ENCODE measurements at places on chromosomes 11 and 22.

- no peak for DNase-seq
These were observed 5.7 kb downstream of the LTBP3 start for GRCh38 chr11:65552388-65552951.

DNA sequence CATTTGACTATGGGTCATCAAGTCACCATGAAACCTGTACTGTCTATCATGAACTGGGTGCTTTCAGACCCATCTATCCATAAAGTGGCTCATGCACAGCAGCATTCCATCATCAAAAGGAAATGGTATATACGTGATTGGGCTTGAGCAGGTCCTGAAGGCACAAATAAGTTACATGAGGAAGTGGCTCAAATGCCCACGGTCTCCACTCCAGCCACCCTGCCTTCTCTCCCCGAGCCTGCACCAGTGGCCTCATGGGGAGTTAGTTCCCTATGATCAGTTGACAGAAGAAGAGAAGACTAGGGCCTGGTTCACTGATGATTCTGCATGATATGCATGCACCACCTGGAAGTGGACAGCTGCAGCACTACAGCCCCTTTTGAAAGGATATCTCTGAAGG, 312.5 kb downstream of the TENM4 start:
- DNase-seq, result no peak

GRCh38 chr11:129146191-129146590, 45.9 kb downstream of the ARHGAP32 start:
- no peak for DNase-seq

GRCh38 chr22:23180893-23181720, 798 bp downstream of the BCR start:
- DNase-seq, result no peak

- no peak for DNase-seq
These were observed 510.8 kb downstream of the NELL1 start for GRCh38 chr11:21180182-21180581.

DNA sequence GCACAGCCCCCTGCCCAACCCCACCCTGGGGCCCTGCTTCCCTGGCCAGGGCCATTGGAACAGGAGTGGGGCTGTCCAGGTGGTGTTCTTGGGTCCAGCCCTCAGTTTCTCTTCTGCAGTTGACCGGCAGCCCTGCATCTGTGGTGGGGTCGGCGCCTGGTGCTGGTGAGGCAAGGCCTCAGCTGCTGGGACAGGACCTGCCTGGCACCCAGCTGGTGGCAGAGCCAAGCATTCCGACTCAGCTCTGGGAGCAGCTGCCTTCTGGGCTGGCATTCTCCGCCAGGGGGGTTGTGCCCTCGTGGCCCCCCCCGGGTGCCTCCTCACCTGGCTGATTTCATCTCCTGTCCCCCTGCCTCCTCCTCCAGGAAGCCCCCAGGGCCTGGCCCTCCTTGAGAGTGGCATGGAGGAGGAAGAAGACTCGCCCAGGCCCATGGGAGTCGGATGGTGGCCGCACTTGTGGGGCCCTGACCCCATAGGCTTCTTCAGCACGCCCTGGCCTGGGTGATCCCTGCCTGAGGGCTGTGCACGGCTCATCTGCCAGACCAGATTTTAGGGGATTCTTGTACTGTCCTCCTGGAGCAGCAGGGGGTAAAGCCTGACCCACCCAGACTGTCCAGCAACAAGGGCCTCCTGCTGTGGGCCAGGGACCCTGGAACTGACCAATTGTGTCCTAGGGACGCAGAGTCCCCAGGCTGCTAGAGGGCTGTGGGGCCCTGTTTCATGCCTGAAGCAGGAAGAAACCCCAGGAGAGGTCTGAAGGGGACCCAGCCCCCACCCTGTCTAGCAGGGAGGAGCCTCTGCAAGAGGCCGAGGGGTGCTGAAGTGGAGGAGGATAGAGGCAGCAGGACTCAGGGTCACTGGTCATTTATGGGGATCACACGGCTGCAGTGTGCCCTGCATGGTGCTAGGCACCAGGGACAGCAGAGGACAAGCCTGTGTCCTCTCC, 11.6 kb downstream of the CD81 start:
- no peak for DNase-seq

GRCh38 chr11:118437208-118438125, 1.2 kb downstream of the KMT2A start:
- DNase-seq, result peak; percentile 5

DNA sequence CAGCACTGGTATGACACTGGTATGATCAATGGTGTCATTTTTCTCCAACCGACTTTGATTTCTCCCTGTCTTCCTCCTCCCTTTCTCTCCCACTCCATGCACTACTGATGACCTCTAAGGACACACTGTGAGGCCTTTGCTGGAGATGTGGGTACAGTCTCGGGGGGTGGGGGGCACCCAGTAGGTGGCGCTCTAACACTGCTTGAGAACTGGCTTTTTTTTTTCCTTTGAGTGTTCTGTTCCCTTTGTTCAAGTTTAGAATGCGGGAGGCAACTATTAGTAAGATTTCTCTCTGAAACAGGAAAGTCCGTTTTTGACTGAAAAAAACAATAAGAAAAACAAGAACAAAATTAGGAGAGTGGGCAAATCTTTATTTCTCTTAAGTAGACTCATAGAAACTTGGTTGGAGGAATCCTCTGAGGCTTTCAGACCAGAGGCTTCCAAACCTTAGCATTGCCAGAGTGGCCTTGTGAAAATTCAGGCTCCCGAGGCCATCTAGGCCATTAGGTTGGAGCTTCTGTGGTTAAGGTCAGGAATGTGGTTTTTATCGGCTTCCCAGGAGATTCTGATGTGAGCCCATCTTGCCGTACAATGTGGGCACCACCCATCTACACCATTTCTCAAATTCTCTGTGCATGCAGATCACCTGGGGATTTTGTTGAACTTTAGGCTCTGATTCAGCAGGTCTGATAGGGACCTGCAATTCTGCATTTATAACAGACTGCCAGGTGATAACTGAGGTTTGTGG, 43.2 kb downstream of the PANX1 start:
- DNase-seq, result no peak

- DNase-seq, result no peak
These were observed 112.1 kb upstream of the DRD2 start for GRCh38 chr11:113587308-113587739.
